ENCODE measurements at places on chromosomes 11 and 22. TPM values are rescaled to one million over a fixed set of nuclear protein-coding genes. Genes with fewer than 3 reads are reported as not detected.

The DGCR6 gene
- total RNA-seq, result 1.4 TPM

The PTPN5 gene
- not detected for total RNA-seq

The CDC45 gene
- total RNA-seq, result 114 TPM

The NOX4 gene
- total RNA-seq, result not detected

The TMEM45B gene
- 0.59 TPM for total RNA-seq

The FAM111B gene
- total RNA-seq, result 38.8 TPM

The GLYATL2 gene
- not detected for total RNA-seq

The RBFOX2 gene
- 6.6 TPM for total RNA-seq

The P2RX6 gene
- total RNA-seq, result 0.38 TPM

The KCNJ11 gene
- total RNA-seq, result 0.63 TPM

The SYT13 gene
- not detected for total RNA-seq

The OMP gene
- not detected for total RNA-seq

The RASSF10 gene
- not detected for total RNA-seq

The CARD18 gene
- total RNA-seq, result not detected

The OR51B2 gene
- total RNA-seq, result not detected

The VPREB1 gene
- total RNA-seq, result not detected

The FDXACB1 gene
- total RNA-seq, result 11.8 TPM

The OR56A3 gene
- not detected for total RNA-seq

The CCDC73 gene
- 0.04 TPM for total RNA-seq

The SMTNL1 gene
- not detected for total RNA-seq

The OR5AN1 gene
- total RNA-seq, result not detected

The HYLS1 gene
- total RNA-seq, result 5.7 TPM

The KCNJ5 gene
- total RNA-seq, result not detected

The SLC6A5 gene
- not detected for total RNA-seq

The ZBTB16 gene
- 1.4 TPM for total RNA-seq

The LPXN gene
- total RNA-seq, result 130 TPM

The ELF5 gene
- not detected for total RNA-seq

The EXPH5 gene
- total RNA-seq, result 0.71 TPM

The TH gene
- not detected for total RNA-seq

The NRGN gene
- total RNA-seq, result 6.7 TPM

The TRPM5 gene
- total RNA-seq, result not detected

The TRIM68 gene
- 10.2 TPM for total RNA-seq

The BACE1-AS gene
- total RNA-seq, result 5.1 TPM

The GGTLC2 gene
- total RNA-seq, result not detected

The OR5P2 gene
- not detected for total RNA-seq

The FIBIN gene
- not detected for total RNA-seq

The PHLDA2 gene
- 3.5 TPM for total RNA-seq

The XNDC1N gene
- total RNA-seq, result 12.1 TPM

The RPS19BP1 gene
- total RNA-seq, result 143 TPM

The GRAP2 gene
- total RNA-seq, result 39.9 TPM

The FGF4 gene
- not detected for total RNA-seq

The MS4A1 gene
- not detected for total RNA-seq

The OR52H1 gene
- not detected for total RNA-seq

The PLAAT5 gene
- total RNA-seq, result 0.40 TPM

The FJX1 gene
- 1.2 TPM for total RNA-seq

The CCDC116 gene
- total RNA-seq, result 0.21 TPM

The LRRC32 gene
- total RNA-seq, result 5.4 TPM

The MOGAT2 gene
- not detected for total RNA-seq

Measured in activated CD8-positive, alpha-beta memory T cell treated with anti-CD3 and anti-CD28 coated beads for 36 hours (primary cell).